ENCODE measurements at places on chromosomes 3 and 15.
A peak's percentile ranks its signal among the peaks of the same experiment; 100 is the strongest.

GRCh38 chr3:86176445-86176784 is 814.5 kb downstream of the VGLL3 start:
- no peak for DNase-seq

- no peak for DNase-seq
These were observed 373.5 kb downstream of the SHQ1 start for GRCh38 chr3:72474775-72475174.

DNA sequence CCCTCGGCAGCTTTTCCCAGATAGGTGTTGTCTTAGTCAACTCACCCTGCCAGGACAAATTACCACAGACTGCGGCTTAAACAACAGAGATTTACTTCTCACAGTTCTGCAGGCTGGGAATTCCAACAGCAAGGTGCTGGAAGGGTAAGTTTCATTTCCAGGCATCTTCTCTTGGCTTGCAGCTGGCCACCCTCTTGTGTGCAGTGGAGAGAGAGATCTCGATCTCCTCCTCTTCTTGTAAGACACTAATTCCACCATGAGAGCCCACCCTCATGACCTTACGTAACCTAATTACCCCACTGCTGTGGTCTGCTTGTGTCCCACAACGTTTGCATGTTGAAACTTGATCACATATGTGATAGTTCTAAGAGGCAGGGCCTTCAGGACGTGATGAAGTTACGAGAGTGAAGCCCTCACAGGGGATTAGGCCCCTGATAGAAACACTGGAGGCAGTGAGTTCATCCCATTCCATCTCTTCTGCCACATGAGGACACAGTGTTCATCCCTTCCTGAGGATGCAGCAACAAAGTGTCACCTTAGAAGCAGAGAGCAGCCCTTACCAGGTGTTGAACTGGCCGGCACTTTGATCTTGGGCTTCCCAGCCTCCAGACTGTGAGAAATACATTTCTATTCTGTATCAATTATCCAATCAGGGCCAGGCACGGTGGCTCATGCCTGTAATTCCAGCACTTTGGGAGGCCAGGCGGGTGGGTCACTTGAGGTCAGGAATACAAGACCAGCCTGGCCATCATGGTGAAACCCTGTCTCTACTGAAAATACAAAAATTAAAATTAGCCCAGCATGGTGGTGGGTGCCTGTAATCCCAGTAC is 247.7 kb downstream of the PLCL2 start:
- no peak for DNase-seq

DNA sequence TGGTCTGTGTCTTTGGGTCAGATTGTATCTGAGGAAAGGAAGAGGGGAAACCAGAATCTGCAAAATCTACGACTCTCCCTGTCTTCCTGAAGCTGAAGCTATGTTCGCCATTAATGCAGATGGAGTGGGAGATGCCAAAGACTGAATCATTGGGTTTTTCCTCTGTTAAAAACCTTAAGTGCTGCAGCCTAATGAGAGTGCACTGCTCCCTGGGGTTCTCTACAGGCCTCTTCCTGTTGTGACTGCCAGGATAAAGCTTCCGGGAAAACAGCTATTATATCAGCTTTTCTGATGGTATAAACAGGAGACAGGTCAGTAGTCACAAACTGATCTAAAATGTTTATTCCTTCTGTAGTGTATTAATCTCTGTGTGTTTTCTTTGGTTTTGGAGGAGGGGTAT is 24.0 kb downstream of the RMDN3 start:
- DNase-seq: no peak

DNA sequence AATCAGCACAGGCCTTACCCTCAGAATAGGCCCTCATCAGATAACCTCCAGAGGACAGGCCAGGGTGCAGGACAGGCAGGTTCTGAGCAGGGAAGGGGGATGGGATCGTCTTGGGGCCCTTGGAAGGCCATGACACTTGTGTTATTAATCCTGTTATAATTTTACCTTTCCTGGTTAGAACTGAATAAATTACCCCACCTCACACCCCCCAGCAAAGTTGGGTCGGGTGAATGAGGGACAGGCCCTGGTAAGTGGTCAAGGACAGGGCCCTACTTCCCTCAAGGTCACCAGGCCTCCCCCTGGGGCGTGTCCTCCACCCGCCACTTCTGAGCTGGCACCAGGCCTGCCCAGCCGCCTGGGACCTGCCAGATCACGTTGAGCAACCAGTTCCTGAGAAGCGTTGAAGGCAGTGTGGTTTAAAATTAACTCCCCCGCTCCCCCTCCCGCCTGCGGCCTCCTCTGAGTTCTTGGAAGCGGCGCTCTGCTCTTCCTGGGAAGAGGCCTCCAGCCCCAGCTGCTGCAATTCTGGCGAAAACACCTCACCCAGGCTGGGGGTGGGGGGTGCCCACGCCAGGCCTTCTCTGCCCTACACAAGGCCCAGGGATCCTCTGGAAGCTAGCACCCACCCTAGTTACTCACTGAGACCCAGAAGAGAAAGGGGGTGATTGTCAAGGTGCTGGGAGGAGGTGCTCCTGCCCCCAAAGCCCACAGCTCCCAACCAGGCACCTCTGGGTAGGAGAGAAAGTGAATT is 10.6 kb downstream of the CISH start:
- DNase-seq: peak; percentile 70

GRCh38 chr3:129238945-129239705 is 10.3 kb upstream of the COPG1 start:
- DNase-seq: peak; percentile 34

- DNase-seq: no peak
These were observed 44.8 kb upstream of the SNTN start for GRCh38 chr3:63607716-63608115.

DNA sequence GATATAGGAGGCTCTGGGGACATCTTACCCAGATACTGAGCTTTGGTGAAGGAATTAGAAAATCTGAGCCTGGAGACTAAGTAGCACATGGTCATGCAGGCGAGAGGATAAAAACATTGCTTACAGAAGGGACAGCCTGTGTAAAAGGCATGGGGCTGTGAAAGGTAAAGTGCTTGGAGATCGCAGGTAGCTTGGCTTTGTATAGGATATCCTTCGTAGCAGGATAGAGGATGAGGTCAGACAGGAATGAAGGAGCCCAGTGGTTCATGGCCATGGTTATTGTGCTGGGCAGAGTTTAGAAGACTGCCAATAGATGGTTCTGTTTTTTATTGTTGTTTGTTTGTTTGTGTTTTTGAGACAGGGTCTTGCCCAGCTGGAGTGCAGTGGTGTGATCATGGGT is 82.5 kb downstream of the SLMAP start:
- no peak for DNase-seq

DNA sequence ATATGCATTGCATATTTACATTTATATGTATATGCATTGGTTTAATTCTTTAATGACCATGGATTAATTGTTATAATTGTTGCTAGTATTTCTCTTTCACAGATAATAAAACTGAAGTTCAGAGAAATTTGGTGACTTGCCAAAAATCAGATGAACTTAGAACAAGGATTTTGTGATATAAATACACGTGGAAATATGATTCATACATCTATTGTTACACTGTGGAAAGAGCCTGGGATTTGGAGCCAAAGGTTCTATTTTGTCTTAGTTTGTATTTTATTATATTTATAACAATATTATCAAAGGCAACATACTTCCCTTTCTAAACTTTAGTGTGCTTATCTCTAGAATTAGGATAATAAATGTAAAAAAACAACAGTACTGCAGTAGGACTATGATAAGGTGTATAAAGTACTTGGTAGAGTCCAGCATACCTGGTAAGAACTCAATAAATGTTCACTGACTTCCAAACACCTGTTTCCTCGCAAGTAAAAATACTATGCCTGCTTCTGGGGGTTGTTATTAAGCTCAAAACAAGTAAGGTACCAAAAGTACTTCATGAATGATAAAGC is 342.9 kb downstream of the THSD4 start:
- DNase-seq: no peak

DNA sequence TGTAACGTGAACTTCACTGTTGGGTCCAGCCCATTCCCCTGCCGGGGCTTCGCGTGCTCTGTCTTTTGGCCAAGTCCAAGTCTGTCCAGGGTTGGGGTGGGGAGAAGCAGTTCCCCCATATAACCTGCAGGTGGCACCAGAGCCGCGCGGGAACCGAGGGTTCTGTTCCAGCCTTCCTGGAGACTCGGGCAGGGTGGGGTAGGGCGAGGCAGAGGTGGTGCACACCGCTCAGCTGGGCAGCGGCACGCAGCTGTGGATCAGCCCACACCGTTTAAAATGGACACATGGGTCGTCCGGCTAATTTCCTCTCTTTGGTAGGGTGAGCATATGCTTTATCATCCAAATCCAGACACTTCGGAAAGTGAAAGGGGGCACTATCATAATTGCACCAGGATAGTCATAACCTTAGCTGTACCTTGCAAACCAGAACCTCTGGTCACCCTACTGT is 118.1 kb downstream of the TBC1D2B start:
- DNase-seq: peak; percentile 73
